ENCODE measurements at places on chromosomes 4 and X.

DNA sequence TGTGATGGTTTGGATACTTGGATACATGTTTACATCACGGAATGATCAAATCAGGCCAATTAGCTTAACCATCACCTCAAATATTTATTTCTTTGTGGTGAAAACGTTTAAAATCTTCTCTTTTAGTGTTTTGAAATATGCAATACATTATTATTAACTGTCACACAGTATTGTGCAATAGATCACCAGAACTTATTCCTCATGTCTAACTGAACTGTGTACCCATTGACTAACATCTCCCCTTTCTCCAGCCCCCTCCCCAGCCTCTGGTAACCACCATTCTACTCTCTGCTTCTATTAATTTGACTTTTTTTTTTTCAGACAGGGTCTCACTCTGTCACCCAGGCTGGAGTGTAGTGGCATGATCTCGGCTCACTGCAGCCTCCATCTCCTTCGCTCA lies 471.9 kb downstream of the BCOR start:
- DNase-seq, result no peak

GRCh38 chr4:89344571-89344970 lies 37.0 kb upstream of the GPRIN3 start:
- DNase-seq, result no peak

DNA sequence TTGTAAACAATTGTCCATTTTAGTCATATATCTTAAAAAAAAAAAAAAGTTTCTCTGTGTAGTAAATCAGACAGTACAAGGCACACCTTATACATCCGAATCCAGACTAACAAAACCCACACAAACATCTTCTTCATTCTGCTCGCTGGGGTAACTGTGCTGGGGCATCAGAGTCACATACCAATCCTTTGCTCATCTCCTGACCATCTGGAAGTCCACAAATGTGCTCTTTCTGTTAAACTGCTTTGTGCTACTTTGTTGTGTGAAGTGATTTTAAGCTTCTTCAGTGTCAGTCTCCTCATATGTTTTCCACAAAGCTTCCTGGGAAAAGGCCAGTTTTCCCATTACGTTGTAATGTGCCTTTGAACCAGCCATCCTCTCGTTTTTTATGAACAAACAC lies 86.2 kb upstream of the CBR4 start:
- no peak for DNase-seq

DNA sequence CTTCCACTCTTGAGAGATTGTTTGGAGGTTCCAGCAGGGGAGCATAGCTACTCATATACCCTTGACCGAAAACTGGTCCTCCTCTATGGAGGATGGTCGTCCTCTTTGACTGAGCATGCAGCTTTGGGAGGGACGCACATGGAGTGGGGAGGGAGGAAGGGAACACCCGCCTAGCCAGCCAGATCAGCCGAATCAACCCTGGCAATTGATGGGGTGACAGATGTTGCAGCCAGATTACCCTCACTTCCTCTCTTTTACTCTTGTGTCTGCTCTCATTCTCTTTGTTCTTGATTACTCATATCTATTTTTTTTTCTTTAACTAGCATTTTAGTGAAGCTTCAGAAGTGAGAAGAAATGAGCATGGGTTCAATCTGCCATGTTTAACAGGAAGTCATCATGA lies 19.6 kb downstream of the MGST2 start:
- DNase-seq, result no peak

DNA sequence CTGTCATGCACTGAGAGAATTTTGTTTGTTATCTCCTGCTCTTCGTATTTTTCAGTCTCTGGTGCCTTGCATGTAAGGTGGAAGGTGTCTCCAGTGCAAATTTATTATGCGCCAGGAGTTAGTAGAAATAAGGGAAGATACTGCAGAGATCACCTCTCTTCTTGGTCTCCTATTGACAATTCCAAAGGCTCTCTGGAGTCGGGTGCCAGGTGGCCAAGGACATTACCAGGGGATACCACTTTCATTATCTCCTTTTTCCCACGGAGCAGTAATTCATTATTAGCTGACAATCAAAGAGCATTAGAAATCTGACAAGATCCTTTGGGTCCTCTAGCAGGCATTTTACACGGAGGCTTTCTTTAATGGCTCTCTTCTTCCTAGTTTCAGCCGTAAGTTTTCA lies 26.0 kb downstream of the ADD1 start:
- DNase-seq, result no peak

DNA sequence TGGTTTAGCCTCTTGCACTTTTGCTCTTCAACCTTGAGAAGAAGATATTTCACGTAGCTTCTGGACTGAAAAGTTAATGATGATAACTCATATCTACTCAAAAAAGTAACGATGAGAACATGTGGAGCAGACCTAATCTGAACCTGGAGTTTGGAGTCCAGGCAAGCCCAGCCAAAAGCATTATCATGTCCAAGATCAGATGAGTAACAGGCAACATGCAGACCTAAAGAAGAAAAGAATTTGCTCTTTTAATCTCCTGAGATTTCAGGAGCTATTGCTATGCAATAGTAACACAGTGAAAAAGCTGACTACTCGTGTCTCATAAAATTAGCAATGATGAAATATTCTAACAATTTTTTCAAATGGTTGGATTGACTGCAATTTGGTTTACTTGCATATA lies 21.8 kb upstream of the PPA2 start:
- no peak for DNase-seq

DNA sequence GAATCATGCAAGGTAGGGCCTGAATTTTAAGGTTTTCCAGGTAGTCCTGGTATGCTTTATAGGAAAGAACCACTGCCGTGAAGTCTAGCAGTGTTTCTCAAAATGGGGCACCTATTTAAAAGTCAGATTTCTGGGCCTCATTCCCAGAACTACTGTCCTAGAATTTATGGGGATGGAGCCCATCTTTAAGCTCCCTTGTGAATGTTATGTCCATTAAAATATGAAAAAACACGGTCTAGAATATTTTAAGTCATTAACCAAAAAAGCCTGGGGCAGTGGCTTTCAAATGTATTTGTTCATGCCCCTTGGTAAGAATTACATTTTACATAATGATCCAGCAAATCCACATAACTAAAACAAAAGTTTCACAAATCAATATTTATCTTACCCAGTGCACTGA lies 35.4 kb downstream of the GK start:
- DNase-seq, result no peak

- DNase-seq, result no peak
Observed at GRCh38 chr4:175745329-175745728, 66.7 kb downstream of the GPM6A start.

DNA sequence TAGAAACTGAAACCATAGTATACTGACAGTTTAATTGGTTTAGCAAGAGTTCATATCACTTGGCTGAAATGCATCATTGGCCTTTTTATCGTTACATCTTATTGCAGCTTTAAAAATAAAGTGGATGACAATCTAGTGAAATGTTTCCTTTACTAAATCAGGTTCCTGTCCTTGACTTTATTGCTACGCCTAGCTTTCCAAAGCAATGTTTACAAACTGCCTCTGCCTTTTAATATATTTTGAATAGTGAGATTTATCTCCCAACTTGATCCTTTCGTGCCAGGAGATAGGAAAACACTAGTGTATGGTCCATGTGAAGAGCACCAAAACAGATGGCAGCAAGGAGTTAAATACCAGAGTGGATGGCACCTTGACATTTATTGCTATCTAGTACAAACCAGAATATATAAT lies 67.0 kb downstream of the GPC3 start:
- no peak for DNase-seq

- no peak for DNase-seq
Observed at GRCh38 chr4:69518538-69519198, 23.0 kb upstream of the UGT2B4 start.

DNA sequence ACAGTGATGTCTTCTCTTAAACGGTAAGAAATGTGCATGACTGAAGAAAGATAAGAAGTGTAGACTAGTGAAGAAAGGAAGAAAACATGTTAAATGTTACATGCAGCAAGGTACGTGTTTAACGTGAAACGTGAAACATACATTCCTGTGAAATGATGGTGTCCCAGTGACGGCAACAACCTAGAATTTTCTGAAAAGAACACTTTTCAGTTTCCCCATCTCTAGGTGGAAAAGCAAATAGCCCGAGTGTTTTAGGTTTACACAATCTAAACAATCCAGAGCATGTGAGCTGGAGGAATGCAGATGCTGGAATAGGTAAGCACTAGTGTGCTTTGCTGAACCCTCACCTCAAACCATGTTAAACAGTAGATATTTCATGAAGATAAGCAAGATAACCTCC lies 60.7 kb downstream of the CLNK start:
- no peak for DNase-seq

GRCh38 chrX:5163663-5164062 lies 1065.0 kb downstream of the NLGN4X start:
- DNase-seq, result no peak

GRCh38 chrX:30060718-30061117 lies 154.6 kb upstream of the MAGEB2 start:
- no peak for DNase-seq

DNA sequence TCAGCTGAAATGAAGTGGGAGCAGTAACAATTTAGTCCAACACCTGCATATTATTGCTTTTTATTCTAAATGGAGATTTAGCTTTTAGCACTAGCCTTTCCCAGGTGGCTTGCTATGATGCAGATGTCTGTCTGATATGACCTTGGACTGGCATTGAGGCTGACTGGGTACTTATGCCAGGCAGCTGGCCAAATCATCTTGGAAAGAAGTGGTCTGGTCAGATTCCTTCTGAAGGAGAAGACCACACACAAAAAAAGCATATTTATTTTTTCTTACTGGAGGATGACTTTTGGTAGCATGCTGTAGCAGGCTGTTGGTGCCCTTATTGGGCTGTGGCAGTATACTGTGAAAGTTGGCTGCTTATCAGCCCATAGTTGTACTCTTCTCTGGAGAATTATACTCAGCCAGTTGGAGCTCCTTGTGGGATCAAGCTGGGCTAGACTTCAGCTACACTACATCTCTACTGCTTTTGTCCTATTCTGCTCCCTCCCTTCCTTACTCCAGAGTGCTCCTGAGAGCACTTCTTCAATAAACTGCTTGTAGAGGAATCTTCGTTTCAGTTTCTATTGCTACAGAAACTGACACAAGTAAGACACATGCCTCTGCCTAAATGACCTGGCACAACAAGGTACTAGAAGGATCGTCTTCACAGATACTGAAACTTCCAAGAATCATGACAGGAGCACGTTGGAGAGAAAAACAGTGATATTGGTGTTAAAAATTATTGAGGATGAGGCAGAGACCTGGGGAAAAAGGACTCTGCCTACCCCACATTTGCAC lies 196.8 kb upstream of the RPS6KA3 start:
- no peak for DNase-seq

DNA sequence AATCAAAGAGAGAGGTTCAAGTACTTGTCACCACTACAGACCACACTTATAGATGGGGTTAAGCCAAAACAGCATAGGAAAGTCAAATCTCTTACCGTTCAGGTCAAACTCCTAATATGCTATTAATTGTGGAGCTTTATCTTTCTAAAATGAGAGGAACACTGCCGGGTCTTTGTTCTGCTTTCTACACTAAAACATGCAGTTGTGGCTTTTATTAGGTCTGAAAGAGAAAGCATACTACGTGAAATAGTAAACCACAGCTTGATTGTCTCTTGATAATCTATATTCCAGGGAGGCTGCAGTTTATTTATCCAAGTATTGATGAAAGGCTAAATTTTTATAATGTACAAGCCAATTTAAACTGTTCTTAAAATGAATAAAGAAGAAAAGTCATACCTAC lies 12.3 kb upstream of the INPP4B start:
- no peak for DNase-seq

- DNase-seq, result peak; percentile 85
Observed at GRCh38 chrX:131792356-131792749, 230.7 kb upstream of the STK26 start.

DNA sequence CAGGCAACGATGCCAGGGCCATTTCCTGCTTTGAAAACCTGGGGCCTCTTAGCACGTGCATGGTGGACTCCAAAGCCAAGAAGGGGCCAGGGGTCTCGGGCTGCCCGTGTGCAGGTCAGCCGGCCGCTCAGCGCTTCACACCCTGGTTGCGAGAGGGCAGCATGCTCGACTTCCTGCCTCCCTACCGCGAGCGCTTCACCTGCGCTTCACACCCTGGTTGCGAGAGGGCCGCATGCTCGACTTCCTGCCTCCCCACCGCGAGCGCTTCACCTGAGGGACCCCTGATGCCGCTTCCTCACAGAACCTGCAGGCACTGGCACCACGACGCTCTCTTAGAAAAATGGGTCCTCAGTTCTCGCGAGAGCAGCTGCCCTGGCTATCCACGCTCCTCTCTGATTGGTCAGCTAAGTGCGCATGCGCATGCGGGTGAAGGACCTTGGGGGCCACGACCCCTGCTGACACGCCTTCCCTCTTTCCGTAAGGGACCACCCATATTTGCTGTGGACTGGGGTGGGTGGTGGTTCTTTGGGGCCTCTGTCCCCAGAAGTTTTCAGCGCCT lies at the start of gene FAM9A:
Gene FAM9A, minus strand, starts transcription at position 343 of the 559 bp plus-strand sequence. CDS start 1,212 bp downstream, outside the sequence.
- DNase-seq, result no peak

GRCh38 chrX:103530545-103530944 lies 11.3 kb upstream of the RAB40A start:
- no peak for DNase-seq

DNA sequence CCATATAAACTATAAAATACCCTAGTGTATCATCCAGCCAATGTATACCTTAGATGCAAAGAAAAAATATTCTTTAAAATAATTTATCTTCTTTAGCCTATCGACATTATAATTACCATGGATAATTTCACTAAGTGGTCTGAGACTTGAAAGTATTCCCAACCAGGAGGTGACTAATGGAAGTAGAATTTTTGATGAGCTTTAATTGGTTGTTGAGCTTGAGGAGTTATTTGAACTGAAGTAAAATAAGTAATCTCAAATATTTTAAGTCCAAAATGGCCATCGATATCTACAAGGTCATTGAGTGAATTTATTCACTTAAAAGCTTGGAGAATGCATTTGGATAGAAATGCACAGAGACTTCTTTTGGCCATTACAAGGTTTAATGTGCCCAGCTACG lies 436.2 kb downstream of the TLL1 start:
- DNase-seq, result no peak

- no peak for DNase-seq
Observed at GRCh38 chrX:103396186-103396585, 19.8 kb downstream of the BEX3 start.

GRCh38 chr4:110059556-110060191 lies 138.7 kb downstream of the ELOVL6 start:
- no peak for DNase-seq

- DNase-seq, result no peak
Observed at GRCh38 chr4:36337665-36338185, 56.3 kb downstream of the DTHD1 start.

DNA sequence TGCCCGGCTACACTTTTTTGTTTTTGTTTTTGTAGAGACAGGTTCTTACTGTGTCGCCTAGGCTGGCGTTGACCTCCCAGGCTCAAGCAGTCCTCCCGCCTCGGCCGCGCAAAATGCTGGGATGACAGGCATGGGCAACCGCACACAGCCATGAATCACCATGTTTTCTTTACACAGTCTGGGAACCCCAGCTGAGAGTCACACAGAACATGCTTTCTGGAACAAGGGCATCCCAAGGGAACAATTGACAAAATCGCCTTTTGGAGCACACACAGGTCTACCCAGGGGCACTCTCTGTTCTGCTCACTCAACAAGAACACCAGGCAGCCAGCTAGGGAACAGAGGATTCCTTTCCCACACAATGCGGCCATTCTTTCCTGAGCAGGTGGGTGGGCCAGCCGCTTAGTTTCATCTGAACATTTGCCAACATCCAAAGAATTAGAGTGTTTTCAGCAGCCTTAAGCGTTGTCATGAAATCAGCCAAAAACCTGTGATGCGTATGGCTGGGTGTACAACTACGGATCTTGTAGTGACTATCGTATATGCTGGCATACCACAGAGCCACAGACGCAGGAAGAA lies 15.7 kb downstream of the PRKX start:
- DNase-seq, result no peak

GRCh38 chr4:14518136-14518535 lies 484.1 kb upstream of the CPEB2 start:
- no peak for DNase-seq
